ENCODE measurements at places on chromosomes 7 and 10. TPM values are rescaled to one million over a fixed set of nuclear protein-coding genes. Genes with fewer than 3 reads are reported as not detected.

- DNase-seq, result no peak
Observed at GRCh38 chr7:55149001-55149400, 130.2 kb downstream of the EGFR start.

Gene GARS1
- 73.6 TPM for total RNA-seq

Gene POLR2J2
- 1.3 TPM for total RNA-seq

DNA sequence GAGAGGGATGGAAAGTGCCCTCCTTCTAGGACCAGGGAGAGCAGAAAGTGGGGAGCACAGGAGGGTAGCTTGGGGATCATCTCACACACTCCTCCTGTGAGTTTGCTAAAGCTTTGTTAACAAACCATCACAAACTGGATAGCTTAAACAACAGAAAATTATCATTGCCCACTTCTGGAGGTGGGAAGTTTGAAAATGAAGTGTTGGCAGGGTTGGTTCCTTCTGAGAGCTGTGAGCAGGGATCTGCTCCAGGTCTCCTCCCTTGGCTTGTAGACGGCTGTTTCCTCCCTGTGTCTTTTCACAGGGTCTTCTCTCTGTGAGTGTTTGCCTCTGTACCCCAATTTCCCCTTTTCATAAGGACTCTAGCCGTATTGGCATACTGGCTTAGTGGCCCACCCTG lies 32.0 kb upstream of the CXCL12 start:
- no peak for DNase-seq

GRCh38 chr7:10237306-10237705 lies 736.4 kb upstream of the PHF14 start:
- DNase-seq, result no peak

DNA sequence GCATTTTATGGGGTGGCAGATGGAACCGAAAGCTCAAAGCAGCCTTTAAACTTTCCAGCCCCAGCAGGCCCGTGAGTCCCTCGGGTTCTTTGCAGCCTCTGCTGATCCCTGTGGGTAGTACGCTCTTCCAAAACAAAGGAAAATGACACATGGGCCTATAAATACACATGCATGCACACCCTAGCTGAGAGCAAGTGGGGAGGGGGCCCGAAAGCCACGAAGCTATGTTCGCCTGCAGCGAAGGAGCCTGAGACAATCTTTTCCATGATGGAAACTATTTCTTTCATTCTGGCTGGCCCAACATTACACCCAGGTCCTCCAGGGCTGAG lies 32.2 kb downstream of the CALML5 start:
- no peak for DNase-seq

Gene ST8SIA6
- total RNA-seq, result not detected

Gene PRKAR2B
- 10.1 TPM for total RNA-seq

Gene ENO4
- 0.55 TPM for total RNA-seq

Gene VAX1
- total RNA-seq, result not detected

Gene KCNH2
- 8.8 TPM for total RNA-seq

Gene SHH
- total RNA-seq, result 0.89 TPM

DNA sequence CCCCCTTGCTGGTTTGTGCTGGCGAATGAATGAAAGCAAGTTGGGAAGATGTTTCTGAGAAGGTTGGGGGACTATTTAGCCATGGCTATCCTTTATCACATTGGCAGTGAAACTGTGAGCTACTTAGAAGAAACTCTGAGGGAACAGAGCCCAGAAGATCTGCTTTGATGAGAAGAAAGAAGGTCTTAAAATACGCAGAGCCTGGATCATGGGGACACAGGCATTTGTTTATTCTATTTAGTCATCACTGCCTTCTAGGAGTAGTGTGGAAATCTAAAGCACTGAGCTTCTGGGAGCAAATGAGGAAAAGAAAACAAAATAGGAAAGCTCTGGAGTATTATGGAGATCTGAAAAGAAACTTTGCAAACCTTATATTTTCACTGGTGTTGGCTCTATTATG lies 28.5 kb downstream of the CPED1 start:
- DNase-seq, result no peak

DNA sequence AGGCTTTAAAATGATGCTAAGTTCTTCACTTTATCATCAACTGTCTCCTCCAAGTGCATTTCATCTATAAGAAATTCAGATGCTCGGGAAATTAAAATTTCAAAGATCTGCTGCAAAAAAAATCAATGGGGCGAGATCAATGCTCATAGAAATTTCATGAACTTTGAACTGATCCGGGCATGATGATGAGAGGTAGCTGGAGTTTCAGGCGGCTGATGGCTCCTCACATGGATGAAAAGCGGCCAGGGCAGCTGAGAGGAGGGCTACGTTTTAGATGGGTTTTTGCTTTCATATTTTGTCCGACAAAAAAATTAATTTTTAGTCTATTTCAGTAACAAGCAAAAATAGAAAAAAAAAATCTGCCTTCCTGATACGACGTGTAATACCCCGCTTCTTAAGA lies 109.9 kb downstream of the EBF3 start:
- no peak for DNase-seq

GRCh38 chr10:59633063-59633462 lies 76.6 kb downstream of the SLC16A9 start:
- no peak for DNase-seq

Gene P4HA1
- 11.7 TPM for total RNA-seq

GRCh38 chr10:114024876-114025610 lies 18.6 kb upstream of the ADRB1 start:
- no peak for DNase-seq

Gene ZFAND4
- total RNA-seq, result 19.0 TPM

Gene ETV1
- total RNA-seq, result 1.4 TPM

DNA sequence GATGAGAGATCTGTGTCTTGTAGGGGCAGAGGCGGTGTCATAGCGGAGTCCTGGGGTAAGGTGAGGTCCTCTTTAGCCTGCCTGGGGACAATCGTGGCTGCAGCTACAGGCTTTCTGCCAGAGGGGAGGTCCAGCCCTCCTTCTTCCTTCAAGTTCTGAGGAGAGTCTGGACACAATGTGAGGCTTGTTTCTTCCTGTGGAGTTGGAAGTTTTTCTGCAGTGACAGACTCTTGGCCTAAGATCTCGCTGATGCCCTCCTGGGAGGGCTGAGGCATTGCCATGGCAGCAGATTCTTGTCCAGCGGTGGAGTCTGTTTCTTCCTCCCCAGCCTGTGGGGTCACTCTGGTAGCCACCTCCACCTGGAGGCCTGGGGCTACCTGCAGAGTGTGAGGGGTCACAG lies 4.4 kb downstream of the NACAD start:
- no peak for DNase-seq

DNA sequence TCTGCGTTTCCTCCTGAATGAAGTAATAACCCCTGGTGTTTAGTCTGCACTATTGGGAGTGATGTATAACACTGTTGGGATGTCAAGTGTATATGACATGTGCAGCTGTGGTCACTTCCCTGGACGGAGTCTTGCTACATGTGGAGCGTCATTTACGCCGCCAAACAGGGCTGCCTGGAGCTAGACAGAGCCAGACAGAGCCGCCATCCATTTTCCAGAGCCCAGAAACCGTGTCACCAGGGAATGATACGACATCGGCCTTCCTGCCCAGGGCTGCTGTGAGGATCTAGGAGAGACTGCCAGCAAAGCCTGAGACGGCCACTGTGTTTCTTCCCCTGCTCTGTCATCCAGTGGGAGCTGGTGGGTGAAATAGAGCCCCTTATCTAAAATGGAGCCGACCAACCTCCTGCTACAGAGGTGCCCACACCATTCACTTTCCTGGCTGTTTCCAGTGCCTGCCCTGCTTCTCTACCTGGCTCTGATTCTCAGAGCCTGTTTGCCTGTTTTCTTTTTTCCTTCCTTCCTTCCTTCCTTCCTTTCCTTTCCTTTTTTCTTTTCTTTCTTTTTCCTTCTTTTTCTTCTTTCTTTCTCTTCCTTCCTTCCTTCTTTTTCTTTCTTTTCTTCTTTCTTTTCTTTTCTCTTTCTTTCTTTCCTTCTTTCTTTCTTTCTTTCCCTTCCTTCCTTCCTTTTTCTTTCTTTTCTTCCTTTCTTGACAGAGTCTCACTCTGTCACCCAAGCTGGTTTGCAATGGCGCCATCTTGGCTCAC lies 13.3 kb upstream of the FGFR2 start:
- no peak for DNase-seq

DNA sequence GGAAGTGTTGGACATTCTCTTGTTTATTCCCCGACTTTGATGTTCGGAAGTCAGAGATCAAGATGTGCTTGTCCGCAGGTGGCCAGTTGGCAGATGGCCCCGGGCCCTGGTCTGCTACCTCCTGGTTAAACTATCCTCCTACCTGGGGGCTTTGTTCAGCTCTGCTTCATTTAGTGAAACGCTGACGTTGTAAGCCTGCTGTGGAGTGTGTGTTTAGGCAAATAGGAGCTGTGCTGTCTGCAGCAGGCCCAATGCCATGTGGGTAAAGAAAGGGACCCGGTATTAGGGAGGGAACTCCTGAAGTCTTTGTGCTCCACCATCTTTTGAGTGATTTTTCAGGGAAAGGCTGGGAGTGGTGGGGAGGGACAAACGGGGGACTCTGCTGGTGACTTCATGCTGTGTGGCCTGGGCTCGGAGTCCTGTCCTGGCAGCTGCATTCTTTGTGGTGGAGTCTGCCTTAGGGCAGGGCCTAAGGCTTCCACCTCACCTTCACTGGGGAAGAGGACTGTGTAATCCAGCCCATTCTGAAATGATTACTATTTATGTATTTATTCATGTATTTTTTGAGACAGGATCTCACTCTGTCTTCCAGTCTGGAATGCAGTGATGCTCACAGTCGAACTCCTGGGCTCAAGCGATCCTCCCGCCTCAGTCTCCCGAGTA lies 171.1 kb upstream of the KLF6 start:
- no peak for DNase-seq

- no peak for DNase-seq
Observed at GRCh38 chr7:66281678-66282590, 76.8 kb downstream of the TPST1 start.

Gene ANKRD61
- not detected for total RNA-seq

DNA sequence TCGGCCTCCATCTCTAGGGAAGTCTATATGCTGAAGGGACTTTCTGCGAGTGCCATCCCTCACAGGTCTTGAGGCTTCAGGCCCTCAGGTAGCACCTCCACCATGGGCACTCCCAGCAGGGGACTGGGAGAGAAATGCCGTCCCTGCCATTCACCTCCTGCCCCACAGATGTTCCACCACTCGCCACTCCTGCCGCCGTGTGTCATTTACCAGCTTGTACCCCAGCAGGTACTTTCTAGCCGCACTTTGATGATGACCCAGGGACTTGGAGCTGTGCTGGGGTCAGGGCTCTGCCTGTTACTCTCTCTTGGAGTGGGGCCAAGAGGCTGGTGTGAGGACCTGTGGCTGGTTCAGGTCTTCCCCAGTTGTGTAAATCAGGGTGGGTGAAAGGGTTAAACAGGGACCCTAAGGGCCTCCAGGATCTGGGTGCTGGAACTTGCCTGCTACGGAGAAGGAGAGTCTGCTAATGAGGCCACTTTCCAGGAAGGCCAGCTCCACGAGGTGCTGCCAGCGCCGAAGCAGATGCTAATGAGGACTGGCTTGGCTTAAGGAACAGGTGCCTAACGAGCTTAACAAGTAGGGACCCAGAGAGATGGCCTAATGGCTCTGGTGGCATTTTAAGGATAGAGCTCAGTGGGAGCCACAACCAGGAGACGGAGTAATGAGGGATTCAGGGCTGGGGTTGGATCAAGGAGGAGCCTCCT lies 32.4 kb downstream of the CRHR2 start:
- DNase-seq, result no peak

Gene FOXP2
- 10.7 TPM for total RNA-seq

Gene CD36
- 51.3 TPM for total RNA-seq

Data from stomach (tissue), 19 donors.